Renal cortex interstitium (tissue), 15 donors: ENCODE measurements at places on chromosomes 2 and 18.

- no peak for DNase-seq
These were observed 189.0 kb upstream of the CTAGE1 start for GRCh38 chr18:22606563-22607283.

- no peak for DNase-seq
These were observed 131.3 kb downstream of the SUCLG1 start for GRCh38 chr2:84327645-84328249.

DNA sequence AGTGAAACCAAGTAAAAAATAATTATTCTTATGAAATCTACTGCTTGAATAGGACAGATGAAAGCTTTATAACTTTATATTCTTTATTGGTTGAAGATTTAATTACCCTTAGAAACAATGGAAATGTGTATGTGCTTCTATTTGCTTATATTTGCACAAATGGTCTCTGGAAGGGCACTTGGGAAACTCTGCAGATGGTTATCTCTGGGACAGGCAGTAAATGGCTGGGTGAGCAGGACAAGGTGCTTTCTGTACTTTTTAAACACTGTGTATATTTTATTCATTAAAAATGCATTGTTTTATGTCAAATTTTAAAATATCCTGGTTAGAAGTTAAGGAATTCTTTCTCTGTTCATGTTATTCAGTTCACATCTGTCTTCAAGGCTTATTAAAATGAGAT, 131.1 kb downstream of the LRRTM4 start:
- DNase-seq, result no peak

- no peak for DNase-seq
These were observed 240.9 kb downstream of the MYCN start for GRCh38 chr2:16181062-16181740.

DNA sequence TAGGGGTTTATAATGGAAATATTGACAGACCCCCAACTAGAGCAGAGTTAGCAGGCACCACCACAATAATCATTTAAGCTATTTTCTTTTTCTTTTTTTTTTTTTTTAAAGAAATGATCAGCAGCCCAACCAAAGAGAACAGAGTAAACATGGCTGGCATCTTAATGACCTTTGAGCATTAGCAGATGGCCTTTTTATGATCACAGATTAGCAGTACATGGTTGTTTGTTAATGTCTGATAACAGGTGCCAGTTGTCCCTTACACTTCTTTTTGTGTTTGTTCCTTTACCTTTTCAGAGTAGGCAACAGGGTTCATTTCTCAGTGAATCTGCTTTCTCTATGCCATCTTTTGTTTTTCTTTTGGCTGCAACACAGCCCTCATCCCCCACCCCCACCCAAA, 747.0 kb downstream of the BCL11A start:
- DNase-seq, result no peak

GRCh38 chr2:20925265-20925889, 102.5 kb upstream of the LDAH start:
- DNase-seq, result no peak

- DNase-seq, result no peak
These were observed 17.5 kb upstream of the ILKAP start for GRCh38 chr2:238220892-238221521.

- DNase-seq, result no peak
These were observed 37.3 kb downstream of the MTCL1 start for GRCh38 chr18:8742387-8743361.

DNA sequence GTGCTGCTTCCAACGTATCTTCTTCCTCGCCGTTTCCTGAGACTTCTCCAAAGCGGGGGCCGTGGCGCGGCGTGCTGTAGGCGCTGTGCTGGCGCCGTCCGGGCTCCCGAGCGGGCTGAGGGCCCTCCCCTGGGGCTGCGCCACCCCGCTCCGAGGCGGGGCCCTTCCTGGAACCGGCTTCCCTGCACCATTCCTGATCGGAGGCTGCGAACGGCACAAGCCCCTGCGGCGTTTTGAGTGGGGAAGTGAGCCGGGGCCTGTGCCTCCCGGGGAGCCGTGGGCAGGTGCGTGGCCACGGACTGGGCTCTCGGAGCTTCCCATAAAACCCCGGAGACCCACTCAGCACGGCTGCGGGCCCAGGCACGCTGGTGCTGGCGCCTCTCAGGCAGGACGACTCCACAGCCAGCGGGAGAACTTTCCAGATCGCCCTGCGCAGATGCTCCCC, 74.7 kb downstream of the PSMG2 start:
- DNase-seq, result no peak

- DNase-seq, result no peak
These were observed 21.9 kb upstream of the CHRNA1 start for GRCh38 chr2:174786066-174786725.

DNA sequence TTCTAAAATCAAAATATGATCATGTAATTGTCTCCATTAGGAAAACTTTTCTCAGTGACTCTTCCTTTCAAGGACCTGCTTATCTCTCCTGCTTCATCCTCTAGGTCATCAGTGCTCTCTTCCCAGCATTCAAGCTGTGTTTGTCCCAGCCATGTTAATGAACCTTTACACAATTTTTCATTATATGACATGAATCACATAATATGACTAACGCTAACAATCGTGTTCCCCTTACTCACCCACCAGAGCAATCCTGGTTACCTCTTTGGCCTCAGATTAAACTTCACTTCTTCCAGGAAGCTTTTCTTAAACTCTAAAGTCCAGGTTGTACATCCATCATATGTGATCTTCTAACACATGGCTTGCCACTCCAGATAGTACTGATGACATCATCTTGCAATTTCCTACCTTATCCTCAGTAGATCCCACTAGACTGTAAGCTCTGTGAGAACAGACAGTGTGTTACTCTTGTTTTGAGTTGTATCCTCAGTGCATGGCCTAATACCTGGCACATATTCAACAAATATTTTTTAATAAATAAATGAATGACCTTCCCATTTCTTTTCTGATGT, 882.9 kb upstream of the ZEB2 start:
- DNase-seq, result no peak

GRCh38 chr2:79833235-79833878, 320.5 kb downstream of the CTNNA2 start:
- DNase-seq, result no peak

- DNase-seq, result no peak
These were observed 11.5 kb downstream of the CATIP start for GRCh38 chr2:218368150-218368528.

- DNase-seq, result no peak
These were observed 34.6 kb upstream of the RNF125 start for GRCh38 chr18:31983976-31984375.
